Esophagus squamous epithelium (tissue), 5 donors: ENCODE measurements at places on chromosomes 11 and 22.

GRCh38 chr22:20423008-20423905 lies 14.4 kb downstream of the SCARF2 start:
- no peak for DNase-seq

- DNase-seq: peak; percentile 37
Observed at GRCh38 chr22:38755155-38755910, 465 bp downstream of the SUN2 start.

DNA sequence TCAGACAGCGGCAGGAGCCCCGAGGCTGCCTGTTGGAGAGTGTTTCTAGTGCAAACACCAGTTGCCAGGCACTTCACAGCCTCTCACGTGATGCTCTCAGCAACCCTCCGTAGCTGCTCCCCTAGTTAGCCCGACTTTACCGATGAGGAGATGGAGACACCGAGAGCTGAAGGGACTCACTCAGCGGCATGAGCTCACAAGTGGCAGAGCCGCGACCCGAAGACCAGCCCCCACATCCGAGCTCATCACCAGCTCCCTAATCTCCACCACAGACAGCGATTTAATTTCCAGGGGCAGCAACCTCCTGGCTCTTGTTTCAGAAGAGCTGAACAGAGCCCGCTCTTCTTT lies 28.7 kb upstream of the RTL6 start:
- no peak for DNase-seq

DNA sequence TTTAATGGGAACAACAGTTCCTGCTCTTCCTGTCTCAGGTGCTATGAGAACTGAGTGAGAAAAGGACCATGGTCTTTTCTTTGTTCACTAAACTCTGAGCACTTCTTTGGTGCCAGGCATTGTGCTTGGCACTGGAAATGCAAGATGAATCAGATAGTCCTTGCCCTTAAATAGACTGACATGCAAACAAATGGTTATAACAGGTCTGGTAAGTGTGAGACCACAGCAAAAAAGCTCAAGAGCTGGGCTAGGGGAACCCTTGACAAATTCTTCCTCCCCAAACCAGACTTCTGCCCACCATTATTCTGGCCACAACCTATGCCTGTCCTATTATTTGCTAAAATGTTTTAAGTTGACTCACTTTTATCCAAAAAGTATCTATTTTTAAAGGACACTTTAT lies 5.1 kb downstream of the SLC43A3 start:
- DNase-seq: no peak

GRCh38 chr11:115642660-115643059 lies 138.4 kb upstream of the CADM1 start:
- DNase-seq: no peak

DNA sequence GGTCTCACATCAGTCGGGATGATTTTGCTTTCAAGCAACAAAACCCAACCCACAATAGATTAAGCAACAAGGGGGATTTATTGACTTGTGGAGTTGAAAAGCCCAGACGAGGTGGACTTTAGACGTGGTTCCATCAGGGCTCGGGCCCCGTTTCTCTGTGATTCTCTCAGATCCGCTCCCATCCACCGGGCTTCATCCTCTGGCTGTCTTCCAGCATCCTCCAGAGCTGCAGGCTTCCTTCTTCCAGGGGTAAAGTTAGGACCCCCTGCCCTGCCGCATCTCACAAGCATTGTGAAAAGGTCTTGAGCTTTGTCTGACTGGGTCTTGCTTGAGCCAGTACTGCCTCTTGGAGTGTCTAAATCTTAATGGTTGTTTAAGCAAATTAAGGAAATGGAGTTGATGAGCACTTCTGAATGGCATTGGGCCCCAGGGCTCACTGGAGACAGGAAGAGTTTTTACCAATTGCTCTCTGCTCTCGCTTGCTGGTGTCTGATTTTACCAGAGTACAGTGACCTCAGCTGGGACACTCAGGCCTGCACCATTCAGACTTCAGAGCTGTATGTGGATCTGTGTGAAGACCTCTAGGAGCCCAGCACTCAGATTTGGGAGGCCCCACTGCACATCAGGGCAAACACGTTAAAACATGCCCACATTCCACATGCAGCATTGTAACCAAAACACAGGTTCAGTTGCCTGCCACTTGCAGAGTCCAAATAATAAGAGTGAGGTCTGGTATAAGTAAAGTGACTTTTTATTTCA lies 13.5 kb upstream of the FTH1 start:
- no peak for DNase-seq

GRCh38 chr11:24293964-24294363 lies 202.9 kb upstream of the LUZP2 start:
- DNase-seq: no peak

- no peak for DNase-seq
Observed at GRCh38 chr22:36227396-36227795, 11.9 kb downstream of the APOL2 start.

DNA sequence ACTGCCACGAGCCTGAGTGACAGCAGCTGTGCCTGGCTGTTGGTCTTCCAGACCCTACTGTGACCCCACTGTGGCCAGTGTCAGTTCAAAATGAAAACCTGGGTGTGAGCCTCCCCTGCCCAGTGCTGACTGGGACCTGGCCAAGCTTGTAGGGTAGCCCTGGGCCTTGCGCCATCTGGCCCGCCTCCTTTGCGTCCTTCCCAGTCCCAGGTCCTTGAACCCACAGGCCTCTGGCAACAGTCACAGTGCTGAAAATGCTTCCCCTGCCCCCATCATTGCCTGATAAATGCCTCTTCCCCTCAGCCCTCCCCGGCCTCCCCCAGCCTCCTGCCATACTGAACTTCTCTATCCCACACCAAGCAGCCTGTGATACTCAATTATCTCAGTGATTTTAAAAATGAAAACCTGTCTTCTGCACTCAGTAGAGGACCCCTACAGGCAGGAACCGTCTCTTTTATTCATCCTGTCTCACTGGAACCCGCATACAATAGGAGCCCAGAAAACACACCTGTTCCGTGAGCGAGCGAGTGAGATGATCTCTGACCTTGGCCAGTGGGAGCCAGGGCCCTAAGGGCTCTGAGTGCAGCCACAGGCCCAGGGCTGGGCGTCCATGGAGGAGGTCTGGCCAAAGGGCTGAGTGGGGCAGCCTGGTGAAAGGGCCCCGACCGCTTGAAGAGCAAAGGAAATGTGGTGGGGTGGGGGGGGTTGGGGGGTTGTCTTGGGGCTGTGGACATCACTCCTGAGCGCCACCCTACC lies 49.7 kb upstream of the TTLL12 start:
- no peak for DNase-seq
